ENCODE measurements at places on chromosomes 6 and 20. TPM values are rescaled to one million over a fixed set of nuclear protein-coding genes. Genes with fewer than 3 reads are reported as not detected.

DNA sequence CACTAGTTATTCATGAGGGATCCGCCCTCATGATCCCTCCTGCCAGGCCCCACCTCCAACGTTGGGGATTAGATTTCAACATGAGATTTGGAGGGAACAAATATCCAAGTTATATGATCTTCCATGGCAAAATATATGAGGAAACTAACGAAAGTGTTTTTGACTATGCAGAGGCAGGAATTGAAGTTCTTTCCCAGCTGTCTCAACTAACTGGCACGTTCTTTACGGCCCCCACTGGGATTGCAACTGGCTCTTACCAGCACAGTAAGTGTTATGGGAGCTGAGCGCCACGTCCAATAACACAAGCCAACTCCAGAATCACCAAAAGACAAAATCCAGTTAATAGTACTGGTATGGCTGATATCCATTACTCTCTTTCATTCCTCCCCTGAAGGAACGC is 66.6 kb downstream of the ECT2L start:
- DNase-seq: no peak

DNA sequence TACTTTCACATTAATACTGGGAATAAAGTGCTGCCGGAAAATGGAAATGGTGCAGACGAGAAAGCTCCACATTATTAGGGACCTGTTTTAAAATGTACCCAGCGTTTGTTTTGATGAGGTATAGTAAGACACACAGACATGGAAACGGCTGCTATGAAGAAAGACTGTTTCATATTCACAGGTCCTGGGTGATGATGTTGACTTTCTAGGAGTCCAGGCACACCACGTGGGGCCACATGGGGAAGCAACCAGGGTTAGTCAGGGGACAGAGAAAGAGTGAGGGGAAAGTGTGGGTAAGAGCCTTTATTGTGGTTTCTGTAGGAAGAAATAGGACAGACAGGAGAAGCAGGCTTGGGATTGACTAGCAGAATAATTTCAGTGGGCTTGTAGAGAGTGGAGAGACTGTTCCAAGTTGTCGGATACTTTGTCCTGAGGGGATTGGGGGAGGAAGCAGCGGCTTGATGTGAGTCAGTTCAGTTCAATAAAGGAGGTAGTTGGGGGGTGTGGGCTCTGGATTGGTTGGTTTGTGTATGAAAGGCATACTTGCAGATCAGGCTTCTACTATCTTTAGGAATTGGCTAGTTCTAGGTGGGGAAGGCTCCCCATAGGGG is 112.0 kb upstream of the MCHR2 start:
- no peak for DNase-seq

DNA sequence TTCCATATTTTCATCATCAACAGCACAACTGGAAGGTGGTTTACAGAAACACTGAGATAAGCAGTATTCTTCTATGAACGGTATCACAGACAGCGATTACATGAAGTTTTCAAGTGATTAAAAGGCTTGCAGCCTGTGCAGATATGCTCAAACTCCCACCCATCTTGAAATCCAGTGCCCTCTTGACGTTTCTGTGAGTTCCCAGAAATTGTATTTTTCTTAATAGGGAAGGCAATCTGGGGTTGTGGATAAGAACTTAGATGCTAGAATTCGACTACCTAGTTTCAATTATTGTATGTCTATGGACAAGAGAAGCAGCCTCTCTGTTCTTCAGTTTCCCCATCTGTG is 290.3 kb downstream of the ZNF217 start:
- no peak for DNase-seq

GRCh38 chr6:2124260-2124709 is 121.1 kb downstream of the GMDS start:
- no peak for DNase-seq

DNA sequence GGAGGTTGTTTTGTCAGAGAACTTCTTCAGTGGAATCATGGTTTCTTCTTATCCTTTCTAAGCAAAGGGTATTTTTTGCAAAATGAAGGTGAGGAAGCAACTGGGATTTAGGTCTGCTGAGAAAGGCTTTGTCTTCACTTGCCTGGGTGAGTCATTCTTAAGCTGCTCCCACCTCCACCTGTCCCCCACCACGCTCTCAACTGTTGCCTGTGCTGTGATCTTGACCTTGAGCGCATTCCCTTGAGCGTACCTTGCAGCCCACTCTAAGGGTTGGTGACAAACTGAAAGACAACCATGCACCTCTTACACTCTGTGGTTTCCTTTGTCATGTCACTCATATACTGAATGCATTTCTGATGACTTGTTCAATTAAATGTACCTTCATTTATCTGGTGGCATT is 641.1 kb downstream of the RNF144B start:
- DNase-seq: no peak

PHIP gene
- total RNA-seq: 34.0 TPM

NCOA6 gene
- total RNA-seq: 28.9 TPM

GRCh38 chr6:96657344-96657743 is 94.4 kb downstream of the FHL5 start:
- no peak for DNase-seq

FGD2 gene
- 4.7 TPM for total RNA-seq

DNA sequence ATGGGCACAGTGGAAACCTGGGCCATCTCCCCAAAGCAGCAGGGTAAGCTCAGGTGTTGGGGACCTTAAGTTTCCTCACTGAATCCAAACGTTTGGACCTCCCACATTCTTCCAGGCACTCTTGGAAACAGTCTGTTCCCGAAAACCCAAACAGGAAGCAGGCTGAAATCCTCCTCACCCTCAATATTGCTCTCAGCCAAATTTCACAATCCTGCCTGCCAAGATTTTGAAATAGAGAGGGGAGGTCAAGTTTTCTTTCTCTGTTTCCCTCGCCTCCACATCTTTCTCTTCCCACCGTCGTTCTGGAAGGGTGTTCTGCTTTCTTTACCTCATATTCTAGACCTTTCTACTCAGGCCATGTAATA is 392.0 kb upstream of the SASH1 start:
- no peak for DNase-seq

OR2B6 gene
- total RNA-seq: not detected

- no peak for DNase-seq
These were observed 841.4 kb upstream of the MAP3K7 start for GRCh38 chr6:91428296-91428695.

- no peak for DNase-seq
These were observed 323.9 kb downstream of the LAMA2 start for GRCh38 chr6:129206821-129207220.

Data from activated CD4-positive, alpha-beta memory T cell treated with anti-CD3 and anti-CD28 coated beads, Interleukin-2, amount 10 ng/mL, durations not matched to agents 7 days and 5 days (primary cell).